ENCODE measurements at places on chromosomes 6 and 20. TPM values are rescaled to one million over a fixed set of nuclear protein-coding genes. Genes with fewer than 3 reads are reported as not detected.
A peak's percentile ranks its signal among the peaks of the same experiment; 100 is the strongest.

The MTCH1 gene
- total RNA-seq: 125 TPM

The SLC26A8 gene
- total RNA-seq: not detected

DNA sequence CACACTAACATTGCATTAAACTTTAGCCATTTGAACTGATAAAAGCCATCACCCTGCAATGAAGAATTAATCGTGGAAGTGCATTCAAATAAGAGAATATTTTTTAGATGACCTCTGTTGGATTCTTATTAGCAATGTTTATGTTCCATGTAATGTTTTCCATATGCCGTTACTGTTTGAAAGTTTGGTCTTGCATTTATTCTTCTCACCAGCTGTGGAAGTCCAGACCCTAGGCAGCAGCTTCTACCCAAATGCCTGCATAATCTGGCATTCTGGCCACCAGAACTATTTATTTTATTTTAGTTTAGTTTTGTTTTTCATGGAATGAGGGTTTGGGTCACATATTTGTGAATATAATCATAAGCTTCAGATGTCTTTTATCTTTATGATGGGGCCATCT, 140.4 kb downstream of the SAMD5 start:
- H3K4me3 ChIP-seq: no peak overlapping the region
- no peaks in the 10 kb centered on the region for H3K4me1 ChIP-seq
- no peak overlapping the region for H3K27ac ChIP-seq
- H3K27me3 ChIP-seq: no peaks in the 10 kb centered on the region

DNA sequence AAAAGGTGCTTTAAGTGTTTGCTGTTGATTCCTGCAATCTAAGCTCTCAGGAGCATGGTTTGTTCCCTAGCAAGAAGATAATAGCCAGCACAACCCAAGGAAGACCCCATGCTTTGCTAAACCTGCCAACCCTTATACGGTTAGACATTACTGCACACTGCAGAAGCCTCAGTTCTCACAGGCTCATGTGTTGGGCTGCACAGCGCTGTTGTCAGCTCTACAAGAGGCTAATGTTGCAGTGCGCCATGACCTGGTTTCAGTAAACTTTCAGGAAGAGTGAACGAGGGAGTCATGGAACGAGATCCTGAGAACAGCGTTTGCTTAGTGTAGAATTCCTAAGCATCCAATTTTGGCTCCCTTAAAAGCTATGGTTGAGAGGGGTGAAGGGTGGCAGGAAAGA, 218.5 kb downstream of the ARHGAP18 start:
- H3K36me3 ChIP-seq: no peaks in the 10 kb centered on the region
- peaks cover 29% of the 10 kb centered on the region for H3K4me1 ChIP-seq
- no peaks in the 10 kb centered on the region for H3K27me3 ChIP-seq
- peak overlapping the region; percentile 98 for H3K27ac ChIP-seq
- H3K4me3 ChIP-seq: peak overlapping the region; percentile 70
- DNase-seq: no peak

The PRSS16 gene
- 0.82 TPM for total RNA-seq

- H3K36me3 ChIP-seq: no peaks in the 10 kb centered on the region
- no peak overlapping the region for H3K27ac ChIP-seq
- DNase-seq: peak; percentile 27
- no peak overlapping the region for H3K4me3 ChIP-seq
- H3K4me1 ChIP-seq: peaks cover 2% of the 10 kb centered on the region
- H3K27me3 ChIP-seq: peaks cover 36% of the 10 kb centered on the region
These were observed 182.0 kb upstream of the CST7 start for GRCh38 chr20:24766826-24767622.

- no peaks in the 10 kb centered on the region for H3K4me1 ChIP-seq
- no peaks in the 10 kb centered on the region for H3K36me3 ChIP-seq
- no peak overlapping the region for H3K4me3 ChIP-seq
- DNase-seq: no peak
These were observed 16.3 kb downstream of the BPI start for GRCh38 chr20:38320221-38320620.

DNA sequence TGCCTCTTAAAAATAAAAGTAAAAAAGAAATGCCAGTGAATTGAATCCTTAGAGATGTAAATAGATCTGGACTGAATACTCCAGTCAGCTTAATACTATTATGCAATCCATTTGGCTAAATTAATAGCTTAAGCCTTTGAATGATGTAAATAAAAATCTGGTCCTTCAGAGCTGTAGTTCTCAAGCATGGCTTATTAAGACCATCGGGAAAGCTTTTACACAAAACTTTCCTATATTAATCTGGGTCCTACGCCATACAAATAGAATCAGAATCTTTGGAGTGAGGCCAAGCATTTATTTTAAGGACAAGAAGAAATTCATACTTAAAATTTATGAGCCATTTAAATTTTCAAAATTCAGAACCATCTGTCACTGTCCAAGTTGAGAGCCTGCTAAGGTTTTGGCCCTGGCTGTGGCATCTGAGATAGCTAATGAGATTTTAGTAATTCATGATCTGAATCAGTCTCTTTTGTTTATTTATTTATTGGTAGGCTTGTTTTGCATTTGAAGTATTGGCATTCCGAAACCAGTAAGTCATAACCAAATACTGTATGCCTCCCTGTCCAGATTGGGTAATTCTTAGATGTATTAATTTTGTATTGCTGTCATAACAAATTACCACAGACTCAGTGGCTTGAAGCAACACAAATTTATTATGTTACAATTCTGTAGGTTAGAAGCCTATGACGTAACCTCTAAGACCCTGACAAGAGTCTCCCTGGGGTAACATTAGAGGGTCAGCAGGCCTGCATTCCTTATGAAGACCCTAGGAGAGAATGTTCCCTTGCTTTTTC, 228.1 kb upstream of the RAB32 start:
- no peak overlapping the region for H3K27ac ChIP-seq
- no peak for DNase-seq
- no peaks in the 10 kb centered on the region for H3K36me3 ChIP-seq
- no peaks in the 10 kb centered on the region for H3K4me1 ChIP-seq
- no peaks in the 10 kb centered on the region for H3K27me3 ChIP-seq

The MYCT1 gene
- not detected for total RNA-seq

- no peaks in the 10 kb centered on the region for H3K4me1 ChIP-seq
- DNase-seq: no peak
- no peaks in the 10 kb centered on the region for H3K27me3 ChIP-seq
These were observed 63.1 kb downstream of the CLIC5 start for GRCh38 chr6:45952546-45952945.

- H3K27me3 ChIP-seq: no peaks in the 10 kb centered on the region
- peak; percentile 74 for DNase-seq
- peaks cover 24% of the 10 kb centered on the region for H3K36me3 ChIP-seq
- H3K4me3 ChIP-seq: no peak overlapping the region
- peak overlapping the region; percentile 92 for H3K27ac ChIP-seq
These were observed 31.0 kb downstream of the CDK5RAP1 start for GRCh38 chr20:33370291-33370690.

The MICA gene
- total RNA-seq: 24.7 TPM

The RIPPLY2 gene
- not detected for total RNA-seq

GRCh38 chr6:119330520-119331113, 18.9 kb downstream of the MAN1A1 start:
- H3K4me3 ChIP-seq: no peak overlapping the region
- DNase-seq: no peak
- H3K27me3 ChIP-seq: no peaks in the 10 kb centered on the region

DNA sequence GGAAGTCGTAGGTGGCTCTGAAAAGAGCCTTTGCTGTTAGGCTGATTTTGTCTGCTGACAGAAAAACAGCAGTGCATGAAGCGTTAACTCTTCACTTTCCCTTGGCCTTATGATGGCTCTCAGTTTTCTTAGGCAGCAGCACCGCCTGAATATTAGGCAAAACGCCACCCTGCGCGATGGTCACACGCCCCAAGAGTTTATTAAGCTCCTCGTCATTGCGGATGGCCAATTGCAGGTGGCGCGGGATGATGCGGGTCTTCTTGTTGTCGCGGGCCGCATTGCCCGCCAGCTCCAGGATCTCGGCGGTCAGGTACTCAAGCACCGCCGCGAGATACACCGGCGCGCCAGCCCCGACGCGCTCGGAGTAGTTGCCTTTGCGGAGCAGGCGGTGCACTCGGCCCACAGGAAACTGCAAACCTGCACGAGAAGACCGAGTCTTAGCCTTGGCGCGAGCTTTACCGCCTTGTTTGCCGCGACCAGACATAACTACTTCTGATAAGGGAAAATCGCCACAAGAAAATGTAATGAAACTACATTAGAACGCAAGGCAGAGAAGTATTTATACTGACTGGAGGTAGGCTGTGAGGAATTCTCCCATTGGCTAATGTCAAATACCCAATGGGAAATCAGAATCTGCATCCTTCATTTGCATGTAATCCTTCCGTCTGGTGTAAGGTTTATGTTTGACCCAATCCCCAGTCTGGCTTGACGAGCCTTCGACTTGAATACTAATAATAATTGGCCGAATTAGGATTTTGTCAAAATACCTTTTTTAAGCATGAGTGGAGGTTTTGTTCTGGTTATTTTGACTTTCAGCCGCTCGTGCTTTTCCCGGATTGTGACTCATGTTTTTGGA, 53.9 kb upstream of the HFE start:
- peak; percentile 91 for DNase-seq
- peak overlapping the region; percentile 99 for H3K27ac ChIP-seq

The RBM24 gene
- total RNA-seq: not detected

All from activated CD8-positive, alpha-beta memory T cell treated with anti-CD3 and anti-CD28 coated beads, Interleukin-2, amount 10 ng/mL, durations not matched to agents 7 days and 5 days (primary cell).